ENCODE measurements at places on chromosomes 3 and 15. TPM values are rescaled to one million over a fixed set of nuclear protein-coding genes. Genes with fewer than 3 reads are reported as not detected.

Gene DNASE1L3
- not detected for total RNA-seq

Gene IL16
- total RNA-seq, result 2.3 TPM

Gene GOLGA8S
- not detected for total RNA-seq

Gene ERC2
- total RNA-seq, result not detected

Gene XCR1
- not detected for total RNA-seq

Gene GPR176
- 59.6 TPM for total RNA-seq

Gene ETV5
- total RNA-seq, result 21.8 TPM

Gene LRRC15
- total RNA-seq, result 0.07 TPM

DNA sequence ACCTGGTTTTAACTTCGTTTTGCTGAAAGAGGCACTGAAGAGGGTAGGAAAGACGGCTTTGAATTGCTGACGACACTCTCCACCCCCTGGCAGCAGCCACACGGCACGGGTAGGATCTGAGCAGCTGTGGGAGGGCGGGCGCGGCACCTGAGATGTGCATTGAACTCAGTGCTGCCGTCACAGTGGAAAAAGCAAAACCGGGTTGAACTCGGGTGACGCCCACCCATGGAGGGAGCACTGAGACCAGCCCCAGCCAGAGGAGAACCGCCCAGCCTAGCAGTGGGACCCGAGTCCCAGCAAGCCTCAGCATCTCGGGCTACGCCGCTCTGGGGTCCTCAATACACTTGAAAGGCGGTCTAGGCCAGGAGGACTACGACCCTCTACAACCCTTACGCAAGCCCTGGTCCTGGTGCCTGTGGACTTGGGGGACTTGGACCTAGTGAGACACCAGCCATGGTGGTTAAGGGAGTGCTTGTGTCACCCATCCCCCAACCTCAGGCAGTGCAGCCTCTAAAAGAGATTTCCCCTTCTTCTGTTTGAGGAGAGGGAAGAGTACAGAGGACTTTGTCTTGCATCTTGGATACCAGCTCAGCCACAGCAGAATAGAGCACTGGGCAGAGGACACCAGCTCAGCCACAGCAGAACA, 50.0 kb upstream of the RPL35A start:
- no peak for DNase-seq

DNA sequence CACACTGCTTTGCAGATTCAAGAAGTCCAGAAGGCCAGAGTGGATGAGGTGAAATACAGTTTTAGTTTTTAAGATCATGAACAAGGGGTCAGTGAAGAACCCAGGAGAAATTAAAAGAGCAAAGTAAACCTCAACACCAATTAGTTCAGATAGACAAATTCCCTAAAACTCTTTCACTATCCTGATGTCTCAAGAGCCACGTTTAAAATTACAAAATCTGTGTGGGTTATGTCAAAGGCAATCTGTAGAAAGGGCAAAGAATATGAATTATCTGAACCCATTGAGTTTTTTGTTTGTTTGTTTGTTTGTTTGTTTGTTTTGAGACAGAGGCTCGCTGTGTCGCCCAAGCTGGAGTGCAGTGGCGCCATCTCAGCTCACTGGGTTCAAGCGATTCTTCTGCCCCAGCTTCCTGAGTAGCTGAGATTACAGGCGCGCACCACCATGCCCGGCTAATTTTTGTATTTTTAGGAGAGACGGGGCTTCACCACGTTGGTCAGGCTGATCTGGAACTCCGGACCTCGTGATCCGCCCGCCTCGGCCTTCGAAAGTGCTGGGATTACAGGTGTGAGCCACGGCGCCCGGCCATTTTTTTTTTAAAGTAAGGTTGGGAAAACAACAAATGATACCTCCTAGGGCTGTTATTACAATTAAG, 32.1 kb upstream of the ST3GAL6 start:
- DNase-seq, result no peak

- no peak for DNase-seq
Measured at GRCh38 chr3:52053307-52054304, 2.8 kb downstream of the DUSP7 start.

DNA sequence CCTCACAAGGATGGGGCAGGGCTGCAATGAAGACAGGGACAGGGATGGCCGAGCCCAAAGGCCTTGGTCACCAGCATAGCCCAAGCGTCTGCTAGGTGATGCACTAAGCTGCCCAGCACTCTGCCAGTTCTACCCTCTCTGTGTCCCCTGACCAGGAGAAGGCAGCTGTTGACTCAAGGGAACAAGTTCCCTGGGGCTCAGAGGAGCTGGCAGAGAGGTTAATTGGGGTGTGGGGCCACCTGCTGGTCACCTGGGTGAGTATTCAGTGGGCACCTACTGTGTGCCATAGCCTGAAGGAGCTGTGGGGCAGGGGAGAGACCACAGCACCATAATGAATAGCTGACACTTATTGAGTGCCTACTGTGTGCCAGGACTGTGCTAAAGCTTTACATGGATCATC, 22.0 kb upstream of the DOCK3 start:
- no peak for DNase-seq

DNA sequence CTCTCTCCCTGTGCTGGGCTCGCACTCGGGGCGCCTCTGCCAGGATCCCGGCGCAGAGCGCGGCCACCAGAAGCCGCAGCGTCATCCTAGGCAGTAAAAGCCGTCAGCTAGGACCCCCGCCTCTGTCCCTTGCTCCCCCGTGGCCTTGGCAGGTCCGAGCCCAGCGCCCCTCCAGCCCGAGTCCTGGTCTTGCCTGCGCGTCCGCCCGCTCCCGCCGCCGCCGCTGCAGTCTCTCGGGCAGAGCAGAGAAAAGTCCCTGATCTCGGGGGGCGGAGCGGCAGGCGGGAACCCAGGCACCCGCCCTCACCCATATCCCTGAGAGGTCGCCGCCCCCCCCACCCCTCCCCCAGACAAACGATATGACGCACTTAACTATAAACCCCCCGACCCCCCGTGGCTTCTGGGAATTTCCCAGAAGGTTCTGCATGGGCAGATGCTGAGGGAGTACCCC, at the start of gene COL7A1:
Gene COL7A1 (minus strand): TSS at position 255 of the 451 bp plus-strand sequence. CDS start 170 bp downstream, at position 85.
- DNase-seq, result no peak

DNA sequence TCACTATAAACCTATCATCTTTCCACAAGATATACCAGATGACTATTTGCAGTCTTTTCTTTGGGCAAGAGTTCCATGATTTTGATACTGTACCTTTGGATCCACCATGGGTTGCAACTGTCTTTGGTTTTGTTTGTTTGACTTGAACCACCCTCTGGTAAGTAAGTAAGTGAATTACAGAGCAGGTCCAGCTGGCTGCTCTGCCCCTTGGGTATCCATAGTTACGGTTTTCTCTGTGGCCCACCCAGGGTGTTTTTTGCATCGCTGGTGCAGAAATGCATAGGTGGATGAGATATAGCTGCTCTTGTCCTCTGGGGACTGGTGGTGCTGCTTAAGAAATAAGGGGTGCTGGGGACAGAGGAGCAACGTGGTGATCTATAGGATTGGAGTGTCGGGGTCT, 33.8 kb downstream of the CHDH start:
- no peak for DNase-seq

- DNase-seq, result no peak
Measured at GRCh38 chr3:184335291-184335660, 2.1 kb upstream of the FAM131A start.

DNA sequence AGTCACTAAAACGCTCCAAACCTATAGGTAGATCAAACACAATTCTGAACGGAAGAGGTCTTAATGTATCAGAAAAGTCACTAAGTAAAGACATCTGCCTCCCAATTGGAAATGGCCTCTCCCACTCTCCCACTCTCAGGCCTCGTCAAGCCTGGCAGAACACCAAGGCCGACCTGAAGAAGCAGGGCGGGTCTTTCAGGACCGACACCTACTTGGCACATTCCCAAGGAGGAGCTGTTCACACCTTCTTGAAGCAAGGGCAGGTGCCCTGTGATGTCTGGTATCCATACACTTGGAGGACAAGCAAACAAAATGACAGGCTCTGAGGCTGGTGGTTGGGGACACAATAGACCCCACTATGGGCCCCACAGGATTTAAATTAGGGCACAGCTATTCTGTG, 30.0 kb downstream of the XXYLT1 start:
- no peak for DNase-seq

- DNase-seq, result peak; percentile 93
Measured at GRCh38 chr3:45180051-45180450, 33.9 kb upstream of the CDCP1 start.

GRCh38 chr3:55484801-55485791, 2.0 kb downstream of the WNT5A start:
- peak; percentile 78 for DNase-seq

DNA sequence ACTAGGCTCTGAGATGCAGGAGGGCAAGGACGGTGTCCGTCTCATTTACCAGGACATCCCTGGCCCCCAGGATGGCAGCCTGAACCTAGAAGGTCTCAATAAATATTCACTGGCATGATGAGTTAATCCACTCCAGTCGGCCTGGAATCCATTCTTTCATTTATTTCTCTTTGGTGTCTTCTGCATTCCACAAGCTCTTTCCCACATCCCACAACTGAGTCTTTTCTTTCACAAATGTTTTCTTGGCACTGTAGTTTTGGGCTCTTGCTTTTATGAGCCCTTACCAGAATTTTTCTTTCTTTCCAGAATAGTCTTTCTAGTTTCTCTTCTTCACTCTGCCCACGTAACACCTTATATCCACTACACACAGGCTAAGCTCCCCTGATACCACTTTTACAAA, 778.0 kb downstream of the AGBL1 start:
- no peak for DNase-seq

GRCh38 chr3:73188707-73189106, 127.2 kb downstream of the EBLN2 start:
- no peak for DNase-seq

DNA sequence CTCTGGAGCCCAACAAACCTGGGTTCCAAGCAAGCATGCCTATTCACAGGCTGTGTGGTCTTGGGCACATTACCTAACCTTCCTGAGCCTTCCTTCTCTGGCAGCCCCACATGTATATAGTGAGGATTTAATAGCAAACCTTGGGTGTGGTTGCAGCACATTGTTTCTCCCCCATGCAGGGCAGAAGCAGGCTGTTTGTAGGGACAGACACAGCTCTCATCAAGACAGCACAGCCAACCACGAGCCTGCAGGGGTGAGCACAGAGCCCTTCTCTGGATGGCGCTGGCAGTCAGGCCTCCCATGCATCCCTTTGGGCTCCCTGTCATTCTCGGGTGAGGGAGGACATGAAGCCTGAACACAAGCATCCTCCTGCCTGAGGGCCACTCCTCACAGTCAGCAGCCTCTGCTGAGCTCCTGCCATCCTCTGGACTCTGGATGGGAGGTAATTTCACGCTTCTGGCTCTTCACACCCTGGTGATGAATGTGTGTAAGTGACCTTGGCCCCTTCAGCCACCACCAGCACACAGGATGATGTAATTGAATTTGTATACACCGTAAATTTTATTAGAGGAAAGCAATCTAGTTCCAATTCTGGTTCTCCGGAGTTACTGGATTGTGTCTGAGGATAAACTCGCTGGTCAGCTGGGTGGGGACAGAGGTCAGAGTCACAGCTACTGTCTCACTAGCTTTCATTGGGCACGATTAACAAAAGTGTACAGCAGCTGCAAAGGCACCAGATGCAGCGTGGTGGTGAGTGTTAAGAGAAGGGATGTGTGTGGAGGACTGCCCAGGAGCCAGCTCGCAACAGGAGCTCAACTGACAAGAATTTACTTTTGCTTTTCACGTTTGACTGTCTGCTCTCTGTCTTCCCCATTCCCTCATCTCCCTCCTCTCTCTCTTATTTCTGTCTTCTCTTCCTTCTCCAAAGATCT, 118.1 kb downstream of the CLSTN2 start:
- DNase-seq, result no peak

GRCh38 chr15:49441816-49442215, 18.8 kb downstream of the FGF7 start:
- DNase-seq, result no peak

DNA sequence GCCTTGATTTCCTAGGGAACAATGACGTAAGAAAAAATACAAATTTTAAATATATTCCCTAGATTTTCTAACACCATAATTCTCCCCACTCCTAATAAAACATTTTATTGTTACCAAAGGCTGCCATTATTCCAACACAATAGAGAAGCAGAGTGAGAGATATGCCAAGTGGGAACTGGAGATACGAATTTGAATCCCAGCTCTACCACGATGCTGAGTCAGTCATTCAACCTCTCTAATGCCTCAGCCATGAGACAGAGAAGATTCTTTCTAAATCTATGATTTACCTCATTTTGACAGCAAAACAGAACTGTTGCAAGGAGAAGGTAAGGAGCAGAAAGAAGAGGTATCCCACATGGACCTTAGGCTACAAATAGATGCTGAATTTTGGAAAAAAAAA, 112.5 kb downstream of the IGF2BP2 start:
- DNase-seq, result no peak

- DNase-seq, result no peak
Measured at GRCh38 chr15:74191798-74192197, 10.8 kb downstream of the STRA6 start.

- DNase-seq, result no peak
Measured at GRCh38 chr15:50082066-50082465, 37.0 kb downstream of the ATP8B4 start.

- DNase-seq, result no peak
Measured at GRCh38 chr3:159130108-159130507, 328.3 kb downstream of the MFSD1 start.

- no peak for DNase-seq
Measured at GRCh38 chr3:194481103-194481502, 5.7 kb downstream of the ATP13A3 start.

- DNase-seq, result no peak
Measured at GRCh38 chr3:46107682-46108081, 80.4 kb upstream of the XCR1 start.

- DNase-seq, result peak; percentile 47
Measured at GRCh38 chr15:94206463-94207167, 24.7 kb upstream of the MCTP2 start.

DNA sequence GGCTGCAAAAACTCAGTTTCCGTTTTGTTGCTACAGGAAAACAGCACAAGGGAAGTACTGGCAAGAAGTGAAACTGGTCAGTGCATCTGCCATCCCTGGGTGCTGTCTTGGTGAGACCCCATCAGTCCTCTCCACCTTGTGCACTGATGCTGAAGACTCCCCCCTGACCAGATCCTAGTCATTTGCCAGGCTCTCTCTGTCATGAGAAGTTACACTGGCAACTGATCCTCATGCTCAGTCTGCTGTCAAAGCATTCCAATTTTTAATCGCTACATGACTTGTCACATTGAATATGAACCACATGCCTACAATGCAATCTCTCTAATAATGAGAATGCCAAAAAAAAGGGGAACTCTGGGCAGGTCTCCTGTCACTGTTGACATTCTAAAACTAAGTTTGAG, 296.5 kb downstream of the ZIC1 start:
- DNase-seq, result no peak

DNA sequence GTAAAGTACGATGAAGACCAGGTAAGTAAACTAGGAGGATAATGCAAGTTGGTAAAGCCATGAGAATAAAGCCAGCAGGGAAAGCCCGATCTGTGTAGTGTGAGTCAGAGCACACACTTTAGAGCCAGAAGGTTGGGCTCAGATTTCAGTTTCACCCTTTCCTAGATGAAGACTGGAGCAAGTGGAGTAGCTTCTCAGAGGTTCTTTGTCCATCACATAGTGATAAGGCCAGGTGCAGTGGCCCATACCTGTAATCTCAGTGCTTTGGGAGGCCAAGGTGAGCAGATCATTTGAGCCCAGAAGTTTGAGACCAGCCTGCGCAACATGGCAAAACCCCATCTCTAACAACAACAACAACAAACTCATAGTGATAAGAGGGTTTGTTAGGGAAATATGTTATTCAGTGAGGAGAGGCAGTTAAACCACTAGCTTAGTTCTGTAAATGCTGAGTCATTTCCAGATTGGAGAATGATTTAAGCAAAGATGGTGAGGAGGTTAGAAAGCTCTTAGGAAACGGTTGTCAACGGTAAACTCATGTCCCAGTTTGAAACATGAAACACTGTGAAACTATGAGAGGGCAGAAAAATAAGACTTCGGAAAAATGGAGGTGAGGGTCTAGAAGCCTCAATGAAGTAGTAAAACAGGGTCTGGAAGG, 39.0 kb downstream of the IL12A start:
- DNase-seq, result peak; percentile 28
